PC-3 (cell line): ENCODE measurements at places on chromosomes 7 and 10. TPM values are rescaled to one million over a fixed set of nuclear protein-coding genes. Genes with fewer than 3 reads are reported as not detected.

Gene PLCE1
- total RNA-seq, result 9.2 and 11.4 TPM in 2 replicates

Gene FEZF1
- total RNA-seq, result not detected in 2 replicates

Gene RASA4
- total RNA-seq, result 6.7 and 15.8 TPM in 2 replicates

Gene CDCA7L
- 59.9 and 78.4 TPM in 2 replicates for total RNA-seq

Gene CALY
- total RNA-seq, result not detected in 2 replicates
